Adipose tissue (tissue), 3 donors: ENCODE measurements at places on chromosomes 7 and 10. TPM values are rescaled to one million over a fixed set of nuclear protein-coding genes. Genes with fewer than 3 reads are reported as not detected.

AQP1 gene
- 125 TPM for polyA plus RNA-seq

WDR86 gene
- 20.0 TPM for polyA plus RNA-seq

NPTX2 gene
- polyA plus RNA-seq: 3.3 TPM

AOC1 gene
- polyA plus RNA-seq: 0.07 TPM

KIAA1549 gene
- 5.4 TPM for polyA plus RNA-seq

CDHR3 gene
- polyA plus RNA-seq: 6.4 TPM

NKX1-2 gene
- polyA plus RNA-seq: not detected

PLAC9 gene
- polyA plus RNA-seq: 101 TPM

SEMA3E gene
- 0.10 TPM for polyA plus RNA-seq

FAM20C gene
- polyA plus RNA-seq: 16.0 TPM

CYP3A7 gene
- polyA plus RNA-seq: not detected

ANKRD2 gene
- 2.5 TPM for polyA plus RNA-seq

EXOC6 gene
- polyA plus RNA-seq: 5.6 TPM

CALCR gene
- not detected for polyA plus RNA-seq

PLEKHS1 gene
- 4.2 TPM for polyA plus RNA-seq

NEUROG3 gene
- polyA plus RNA-seq: not detected

PCGF5 gene
- polyA plus RNA-seq: 12.5 TPM

NODAL gene
- polyA plus RNA-seq: 0.04 TPM

FXYD4 gene
- 0.15 TPM for polyA plus RNA-seq

TCTN3 gene
- 13.4 TPM for polyA plus RNA-seq

GFRA1 gene
- polyA plus RNA-seq: 2.0 TPM

GIMAP4 gene
- 31.1 TPM for polyA plus RNA-seq

LRIT1 gene
- polyA plus RNA-seq: not detected

ERCC6 gene
- polyA plus RNA-seq: 3.3 TPM

PRPS1L1 gene
- polyA plus RNA-seq: not detected

CPA4 gene
- polyA plus RNA-seq: 0.98 TPM

RET gene
- 0.56 TPM for polyA plus RNA-seq

LRRC18 gene
- not detected for polyA plus RNA-seq

ADCY1 gene
- 2.7 TPM for polyA plus RNA-seq

PTF1A gene
- polyA plus RNA-seq: not detected

TNKS2 gene
- polyA plus RNA-seq: 13.5 TPM

CD36 gene
- polyA plus RNA-seq: 131 TPM

LIPF gene
- polyA plus RNA-seq: 298 TPM

SEC31B gene
- 8.3 TPM for polyA plus RNA-seq

ADRB1 gene
- polyA plus RNA-seq: 0.69 TPM

MICALL2 gene
- polyA plus RNA-seq: 20.9 TPM

LIPJ gene
- 0.14 TPM for polyA plus RNA-seq

SPOCK2 gene
- 7.8 TPM for polyA plus RNA-seq

EFCAB10 gene
- not detected for polyA plus RNA-seq

MSS51 gene
- polyA plus RNA-seq: 0.38 TPM

BICC1 gene
- polyA plus RNA-seq: 4.6 TPM

PILRA gene
- 12.8 TPM for polyA plus RNA-seq

FRMPD2 gene
- not detected for polyA plus RNA-seq

ABCB1 gene
- polyA plus RNA-seq: 3.2 TPM

SDK1 gene
- 6.6 TPM for polyA plus RNA-seq

FZD1 gene
- polyA plus RNA-seq: 2.7 TPM

ZNF92 gene
- 3.2 TPM for polyA plus RNA-seq

SPDYE8 gene
- not detected for polyA plus RNA-seq

ZNF862 gene
- 9.8 TPM for polyA plus RNA-seq

LLCFC1 gene
- polyA plus RNA-seq: not detected
